ENCODE measurements at places on chromosomes 2 and 18.

GRCh38 chr2:68917034-68917718 is 35.5 kb downstream of the GKN2 start:
- DNase-seq: peak; percentile 25

GRCh38 chr2:9800975-9801726 is 42.1 kb upstream of the TAF1B start:
- no peak for DNase-seq

- DNase-seq: peak; percentile 62
Measured at GRCh38 chr2:30293303-30293921, 62.1 kb downstream of the LBH start.

GRCh38 chr18:2894841-2895370 is 48.1 kb downstream of the EMILIN2 start:
- no peak for DNase-seq

GRCh38 chr2:2704428-2705090 is 373.5 kb upstream of the MYT1L start:
- DNase-seq: no peak

- DNase-seq: no peak
Measured at GRCh38 chr2:74744731-74745515, 89.0 kb upstream of the HK2 start.

DNA sequence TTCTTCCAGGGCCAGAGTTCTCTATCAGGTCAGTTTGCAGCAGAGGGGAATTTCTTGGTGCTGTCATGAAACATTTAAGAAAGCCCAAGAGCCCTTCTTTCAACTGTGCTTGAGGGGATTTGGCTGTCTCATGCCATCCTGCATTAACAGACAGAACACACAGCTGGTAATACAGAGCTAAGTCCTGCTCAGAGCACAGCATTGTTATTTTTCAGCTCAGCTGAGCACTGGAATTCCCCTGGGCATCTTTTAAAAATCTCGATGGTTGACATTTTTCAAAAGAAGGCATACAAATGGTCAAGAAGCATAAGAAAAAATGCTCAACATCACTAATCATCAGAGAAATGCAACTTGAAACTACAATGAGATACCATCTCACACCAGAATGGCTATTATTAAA is 14.9 kb upstream of the IL1R2 start:
- DNase-seq: no peak

- DNase-seq: no peak
Measured at GRCh38 chr2:45121236-45121927, 112.1 kb upstream of the SIX2 start.

DNA sequence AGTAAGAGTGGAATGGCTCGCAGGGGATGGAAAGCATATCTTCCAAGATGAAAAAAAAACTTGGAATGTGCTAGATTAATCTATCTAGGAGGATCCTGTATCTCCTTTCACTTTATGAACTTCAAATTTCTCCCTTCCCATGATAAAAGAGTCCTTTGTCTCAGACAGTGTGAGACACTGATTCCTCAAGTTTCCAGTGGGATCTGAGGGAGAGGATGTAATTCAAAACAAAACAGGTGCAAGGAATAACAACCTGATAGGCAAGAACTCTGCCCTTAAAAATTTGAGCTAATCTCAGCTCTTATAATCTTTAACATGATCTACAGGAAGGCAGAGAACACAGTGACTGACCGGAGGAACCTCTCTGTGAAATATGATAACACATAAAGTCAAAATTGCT is 162.0 kb upstream of the ZFP36L2 start:
- no peak for DNase-seq

- no peak for DNase-seq
Measured at GRCh38 chr2:180604077-180604476, 376.3 kb upstream of the UBE2E3 start.

DNA sequence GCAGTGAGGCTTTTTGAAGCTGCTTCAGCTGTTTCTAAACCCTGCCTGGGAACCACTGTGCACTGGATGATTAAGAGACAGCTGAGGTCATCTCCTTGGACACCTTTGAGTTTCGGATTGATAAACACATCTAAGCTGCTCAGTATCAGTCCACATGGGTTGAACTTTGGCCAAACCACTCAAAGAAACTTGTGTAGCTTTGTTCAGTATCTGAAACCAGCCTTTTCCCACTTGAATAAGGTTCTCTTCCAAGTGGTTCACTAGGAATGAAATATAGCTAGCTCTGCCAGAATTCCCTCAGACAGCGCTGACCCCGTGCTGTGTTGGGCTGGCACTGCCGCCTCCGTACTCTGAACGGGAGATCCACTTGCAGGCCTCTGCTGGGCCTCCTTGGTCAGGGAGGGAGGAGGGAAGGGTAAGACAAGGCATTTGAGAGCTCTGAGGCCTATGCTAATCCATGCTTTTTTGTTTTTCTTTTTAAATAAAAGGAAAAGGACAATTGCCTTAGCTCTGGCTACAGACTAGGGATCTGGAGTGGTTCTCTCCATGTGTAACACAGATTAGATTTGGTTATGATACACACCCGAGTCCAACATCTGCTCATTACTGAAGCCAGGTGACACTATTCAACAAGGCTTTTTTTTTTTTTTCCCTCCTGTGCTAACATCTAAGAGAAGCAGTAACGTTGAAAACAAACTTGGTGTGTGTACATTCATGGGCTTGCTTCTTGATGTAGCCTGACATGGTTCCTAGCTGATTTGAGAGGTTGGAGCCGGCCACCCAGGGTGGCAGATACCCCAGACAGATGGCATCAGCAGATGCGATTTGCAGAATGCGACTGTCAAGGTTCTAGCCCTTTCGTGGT is 67.7 kb downstream of the NCK2 start:
- DNase-seq: no peak

- DNase-seq: no peak
Measured at GRCh38 chr2:44087714-44088092, 81.0 kb upstream of the PPM1B start.

DNA sequence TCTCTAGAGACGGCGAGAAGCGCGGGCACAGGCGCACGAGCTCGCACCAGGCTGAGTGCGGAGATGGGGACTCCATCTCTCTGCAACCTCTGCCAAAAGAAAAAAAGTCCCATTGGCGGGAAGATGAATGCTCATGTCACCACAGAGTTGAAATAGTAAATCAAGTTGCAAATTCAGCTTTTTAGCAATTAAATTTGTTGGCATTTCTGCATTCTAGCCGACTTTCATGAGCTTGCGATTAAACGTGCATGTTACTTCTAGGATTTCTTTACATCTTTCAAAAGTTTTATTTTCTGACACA is 588 bp downstream of the CHAC2 start:
- DNase-seq: no peak

- DNase-seq: no peak
Measured at GRCh38 chr2:23350792-23351355, 34.1 kb upstream of the KLHL29 start.

DNA sequence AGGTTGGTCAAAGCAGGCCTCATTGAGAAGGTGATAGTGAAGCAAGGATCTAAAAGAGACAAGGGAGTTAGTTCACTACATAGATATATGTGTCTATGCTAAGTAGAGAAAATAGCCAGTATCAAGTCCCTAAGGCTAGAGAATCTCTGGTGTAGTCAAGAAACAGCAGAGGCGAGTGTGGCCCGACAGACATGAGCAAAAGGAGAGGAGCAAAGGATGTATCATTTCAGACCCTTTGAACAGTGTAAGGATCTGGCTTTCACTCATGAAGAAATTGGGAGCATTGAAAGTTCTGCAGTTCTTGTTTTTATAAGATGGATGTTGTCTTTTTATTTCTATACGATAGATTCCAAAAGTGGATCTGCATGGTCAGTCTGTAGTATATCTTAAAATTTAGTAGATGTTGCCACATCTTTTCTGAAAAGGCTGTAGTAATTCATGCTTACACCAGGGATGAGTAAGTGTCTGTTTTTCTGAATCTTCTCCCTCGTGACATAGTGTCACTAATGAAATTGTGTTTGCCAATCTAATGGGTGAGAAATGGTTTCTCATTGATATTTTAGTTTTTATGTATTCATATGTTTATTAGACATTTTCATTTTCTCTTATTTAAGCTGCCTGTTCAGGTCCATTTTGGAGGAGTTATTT is 18.8 kb downstream of the SP100 start:
- no peak for DNase-seq

DNA sequence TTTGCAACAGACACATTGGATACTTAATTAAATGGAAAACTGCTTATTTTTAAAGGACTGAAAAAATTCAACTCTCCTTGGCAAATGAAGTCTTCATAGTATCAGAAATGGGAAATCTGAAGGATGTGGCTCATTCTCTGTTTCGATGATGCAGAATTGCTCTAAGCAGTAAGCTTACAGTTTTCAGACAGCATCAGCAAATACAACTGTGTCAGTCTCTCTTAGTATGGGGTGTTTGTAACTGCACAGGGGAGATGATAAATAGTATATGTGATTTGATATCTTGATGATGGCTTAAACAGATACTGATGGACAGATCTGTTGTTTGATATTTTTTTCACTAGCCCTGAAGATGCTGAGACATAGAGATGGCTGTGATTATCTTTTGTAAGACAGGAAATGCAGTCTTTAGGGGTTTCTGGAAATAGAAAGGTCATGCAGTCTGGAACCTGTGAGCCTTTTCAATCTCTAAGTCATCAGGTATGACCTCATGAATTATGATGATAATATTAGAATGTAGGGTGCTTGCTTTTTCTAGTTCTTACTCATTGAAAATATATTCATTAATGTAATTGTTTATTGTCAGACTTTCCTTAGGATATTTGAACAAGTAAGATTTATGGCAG is 84.2 kb downstream of the SLC4A10 start:
- DNase-seq: no peak

DNA sequence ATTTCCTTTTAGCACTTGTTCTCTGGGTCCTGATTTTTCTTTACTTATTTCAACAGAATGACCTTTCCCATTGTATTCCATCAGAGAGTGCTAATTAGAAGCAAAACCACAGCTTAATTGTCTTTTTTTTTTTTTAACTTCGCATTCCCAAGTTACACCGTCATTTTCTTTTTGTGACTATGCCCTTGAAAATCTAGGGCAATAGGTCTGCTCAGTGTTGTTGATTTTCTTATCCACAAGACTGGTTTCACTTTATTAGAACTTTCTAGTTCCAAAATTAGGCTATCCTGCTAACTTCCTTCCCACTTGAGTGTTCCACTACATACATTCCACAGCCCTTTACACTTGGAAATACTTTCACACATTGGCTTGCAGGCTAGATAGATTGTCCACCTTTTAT is 18.7 kb upstream of the ADAM17 start:
- no peak for DNase-seq

DNA sequence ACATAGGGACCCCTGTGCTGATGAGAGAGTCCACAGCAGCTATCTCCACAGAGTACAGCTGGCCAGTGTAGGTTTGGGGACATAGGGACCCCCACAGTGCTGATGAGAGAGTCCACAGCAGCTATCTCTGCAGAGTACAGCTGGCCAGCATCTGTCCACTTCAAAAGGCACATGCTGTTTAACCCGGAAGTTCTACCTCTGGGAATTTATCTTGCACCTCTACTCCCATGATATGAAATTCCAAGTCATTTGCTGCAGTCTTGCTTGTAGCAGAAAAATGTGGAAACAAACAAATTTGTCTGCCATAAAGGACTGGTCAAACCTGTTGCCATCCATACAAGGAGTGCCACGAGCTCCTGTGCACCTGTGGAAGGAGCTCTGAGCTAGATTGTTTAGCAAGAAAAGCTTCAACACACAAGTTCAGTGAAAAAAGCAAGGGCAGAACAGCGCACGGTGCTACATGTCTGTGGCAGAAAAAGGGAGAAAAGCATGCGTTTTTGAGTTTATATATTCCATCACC is 33.1 kb downstream of the LRRFIP1 start:
- no peak for DNase-seq

DNA sequence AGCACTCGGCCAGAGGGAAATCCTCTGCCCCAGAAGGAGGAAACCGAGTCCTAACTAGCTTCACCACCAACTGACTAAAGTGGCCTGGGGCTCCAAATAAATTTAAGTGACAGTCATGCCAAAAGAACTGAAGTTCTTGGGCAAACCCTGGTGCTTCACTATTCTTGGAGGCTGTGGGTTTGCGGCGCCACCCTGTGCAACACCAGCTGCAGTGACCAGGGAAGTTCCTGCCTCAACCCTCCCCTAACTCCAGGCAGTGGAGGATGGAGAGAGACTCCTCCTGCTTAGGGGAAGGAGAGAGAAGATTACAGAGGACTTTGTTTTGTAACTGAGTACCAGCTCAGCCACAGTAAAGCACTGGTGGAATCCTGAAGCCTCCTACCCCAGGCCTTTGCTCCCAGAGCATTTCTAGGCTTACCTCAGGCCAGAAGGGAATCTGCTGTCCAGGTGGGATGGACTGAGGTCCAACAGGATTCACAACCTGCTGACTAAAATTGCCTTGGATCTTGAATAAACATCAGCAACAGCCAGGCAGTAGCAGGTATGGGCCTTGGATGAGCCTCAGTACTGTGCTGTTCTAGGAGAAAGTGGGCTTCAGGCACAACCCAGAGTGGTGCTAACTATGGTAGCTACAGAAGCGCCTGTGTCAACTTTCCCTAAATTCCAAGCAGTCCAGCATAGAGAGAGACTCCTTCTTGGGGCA is 29.4 kb upstream of the BMP10 start:
- DNase-seq: no peak

DNA sequence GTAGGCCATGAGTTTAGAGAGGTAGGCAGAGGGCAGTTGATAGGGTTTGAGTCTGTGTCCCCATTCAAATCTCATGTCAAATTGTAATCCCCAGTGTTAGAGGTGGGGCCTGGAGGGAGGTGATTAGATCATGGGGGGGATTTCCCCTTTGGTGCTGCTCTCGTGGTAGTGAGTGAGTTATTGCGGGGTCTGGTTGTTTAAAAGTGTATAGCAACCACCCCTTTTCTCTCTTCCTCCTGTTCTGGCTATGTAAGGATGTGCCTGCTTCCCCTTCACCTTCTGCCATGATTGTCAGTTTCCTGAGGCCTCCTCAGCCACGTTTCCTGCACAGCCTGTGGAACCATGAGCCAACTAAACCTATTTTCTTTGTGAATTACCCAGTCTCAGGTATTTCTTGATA is 25.5 kb downstream of the MARCHF4 start:
- peak; percentile 82 for DNase-seq

GRCh38 chr18:31148600-31148999 is 14.1 kb downstream of the DSC1 start:
- DNase-seq: no peak

GRCh38 chr2:1802469-1803216 is 58.3 kb upstream of the PXDN start:
- no peak for DNase-seq

DNA sequence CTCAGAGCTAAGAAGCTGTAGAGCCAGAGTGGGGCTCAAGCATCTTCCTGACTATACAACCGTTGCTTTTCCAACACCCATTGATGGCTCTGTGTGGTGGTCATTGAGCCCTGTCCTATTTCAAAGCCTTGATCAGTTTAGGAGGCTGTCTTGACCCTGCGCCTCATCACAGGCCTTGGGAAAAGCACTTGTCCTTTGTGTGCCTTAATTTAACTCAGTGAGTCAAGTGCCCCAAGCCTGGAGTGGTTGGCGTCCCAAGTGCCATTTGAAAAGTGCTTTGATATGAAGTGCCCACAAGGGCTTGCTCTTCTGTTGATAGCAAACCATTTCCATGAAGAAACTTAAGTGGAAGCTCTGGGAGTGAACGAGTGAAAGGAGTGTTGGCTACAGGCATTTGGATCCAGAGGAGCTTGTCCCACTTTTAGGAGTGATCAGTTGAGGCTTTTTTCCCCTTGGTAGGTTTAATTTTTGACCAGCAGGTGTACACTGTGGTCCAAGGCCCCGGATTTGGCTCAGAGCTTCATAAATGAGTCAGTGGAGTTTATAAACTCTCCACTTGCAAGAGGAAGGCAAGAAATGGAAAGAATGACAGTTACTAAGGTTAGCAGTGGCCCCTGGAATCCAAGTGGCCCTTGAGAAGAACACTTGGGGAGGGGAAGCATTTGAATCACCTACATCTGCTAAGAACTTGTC is 50.3 kb downstream of the ACTR2 start:
- DNase-seq: no peak
